ENCODE measurements at places on chromosomes 2 and 18. TPM values are rescaled to one million over a fixed set of nuclear protein-coding genes. Genes with fewer than 3 reads are reported as not detected.

ST8SIA5 gene
- total RNA-seq: not detected

MOCOS gene
- total RNA-seq: 1.1 TPM

VWC2L gene
- not detected for total RNA-seq

ATOH8 gene
- 129 TPM for total RNA-seq

PRSS56 gene
- total RNA-seq: not detected

LRP2 gene
- not detected for total RNA-seq

IL1RN gene
- total RNA-seq: not detected

TNFAIP6 gene
- 49.1 TPM for total RNA-seq

ALPI gene
- total RNA-seq: not detected

CCDC150 gene
- total RNA-seq: 1.1 TPM

GNLY gene
- total RNA-seq: not detected

ATP6V1C2 gene
- not detected for total RNA-seq

MYCN gene
- 0.65 TPM for total RNA-seq

RNF125 gene
- total RNA-seq: 0.16 TPM

CHRND gene
- not detected for total RNA-seq

SLC16A14 gene
- 0.49 TPM for total RNA-seq
